ENCODE measurements at places on chromosomes 11 and 22.
A peak's percentile ranks its signal among the peaks of the same experiment; 100 is the strongest.

DNA sequence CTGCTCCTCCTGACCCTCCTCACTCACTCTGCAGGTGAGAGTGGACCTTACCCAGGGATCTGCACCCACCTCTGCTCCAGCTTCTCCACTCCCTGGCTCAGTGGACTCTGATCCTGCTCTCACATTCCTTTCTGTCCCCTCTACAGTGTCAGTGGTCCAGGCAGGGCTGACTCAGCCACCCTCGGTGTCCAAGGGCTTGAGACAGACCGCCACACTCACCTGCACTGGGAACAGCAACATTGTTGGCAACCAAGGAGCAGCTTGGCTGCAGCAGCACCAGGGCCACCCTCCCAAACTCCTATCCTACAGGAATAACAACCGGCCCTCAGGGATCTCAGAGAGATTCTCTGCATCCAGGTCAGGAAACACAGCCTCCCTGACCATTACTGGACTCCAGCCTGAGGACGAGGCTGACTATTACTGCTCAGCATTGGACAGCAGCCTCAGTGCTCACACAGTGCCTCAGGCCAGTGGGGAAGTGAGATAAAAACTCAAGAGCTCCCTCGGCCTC, 29.7 kb upstream of the VPREB1 start:
- no peak for DNase-seq

DNA sequence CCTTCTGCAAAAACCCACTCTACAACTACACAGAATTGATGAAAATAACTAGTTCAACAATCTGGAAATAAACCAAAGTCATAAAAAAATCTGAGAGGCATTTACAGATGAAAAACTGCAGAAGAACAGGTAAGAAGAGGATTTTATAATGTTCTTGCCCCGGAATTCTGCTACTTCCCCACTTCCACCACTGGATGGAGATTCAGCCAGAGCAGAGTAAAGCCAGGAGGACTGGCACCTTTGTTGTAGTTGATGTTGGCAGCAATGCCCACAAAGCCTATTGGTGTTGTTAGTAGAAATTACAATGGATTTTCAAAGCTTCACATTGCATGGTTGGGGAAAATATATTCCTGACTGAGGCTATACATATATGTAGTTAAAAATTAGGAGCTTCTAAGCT, 640.2 kb downstream of the LRRC4C start:
- no peak for DNase-seq

DNA sequence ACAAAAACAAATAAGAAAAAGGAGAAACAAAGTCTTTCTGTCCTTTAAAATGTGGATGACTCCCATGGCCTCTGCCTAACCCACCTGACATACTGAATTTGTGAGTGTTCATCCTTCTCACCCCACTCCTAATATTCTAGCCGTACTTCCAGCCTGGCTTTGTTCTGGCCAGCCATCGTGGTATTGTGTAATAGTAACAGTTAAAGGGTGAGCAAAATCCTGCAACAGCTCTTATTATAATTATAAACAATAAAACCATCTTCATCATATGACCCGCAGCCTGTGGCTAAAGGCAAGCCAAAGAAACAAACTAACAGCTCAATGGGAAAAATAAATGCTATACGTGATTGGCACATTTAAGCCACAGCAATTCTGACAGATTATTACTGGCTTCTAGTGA, 721.6 kb upstream of the TENM4 start:
- no peak for DNase-seq

DNA sequence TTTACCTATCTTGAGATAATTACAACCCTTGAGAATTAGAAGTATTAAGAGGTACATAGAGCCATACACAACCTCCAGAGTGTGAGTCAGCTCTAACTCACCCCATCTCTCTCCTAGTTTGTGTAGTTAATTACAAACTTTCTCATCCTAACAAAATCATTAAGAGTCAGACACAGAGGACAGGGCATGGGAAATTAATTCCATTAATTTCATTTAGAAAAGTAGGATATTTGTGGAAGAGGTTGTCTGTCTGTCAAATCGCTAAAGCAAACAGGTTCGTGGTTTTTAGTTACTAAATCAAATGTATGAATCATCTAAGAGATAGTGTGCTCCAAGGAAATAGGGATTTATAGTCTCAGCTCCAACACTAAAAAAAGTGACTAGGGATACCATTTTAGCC, 1261.4 kb upstream of the TENM4 start:
- no peak for DNase-seq

- DNase-seq = no peak
These were observed 116.2 kb downstream of the NECTIN1 start for GRCh38 chr11:119612814-119613213.

DNA sequence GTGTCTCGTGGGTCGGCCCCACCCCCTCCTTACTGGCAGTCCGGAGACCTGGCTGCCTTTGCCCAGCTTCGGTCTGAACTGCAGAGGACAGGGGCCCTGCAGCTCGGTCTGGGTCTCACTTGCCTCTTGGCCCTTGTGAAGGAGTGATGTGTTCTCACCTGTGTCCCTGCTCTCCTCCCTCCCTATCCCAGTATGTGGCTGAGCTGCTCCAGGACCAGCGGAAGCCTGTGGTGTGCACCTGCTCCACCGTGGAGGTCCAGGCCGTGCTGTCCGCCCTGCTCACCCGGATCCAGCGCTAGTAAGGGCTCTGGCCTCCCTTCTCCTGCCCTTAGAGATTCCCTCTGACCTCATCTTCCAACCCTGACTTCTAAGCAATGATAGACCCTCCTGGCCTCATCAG, 35.7 kb upstream of the RAB1B start:
- DNase-seq = no peak

DNA sequence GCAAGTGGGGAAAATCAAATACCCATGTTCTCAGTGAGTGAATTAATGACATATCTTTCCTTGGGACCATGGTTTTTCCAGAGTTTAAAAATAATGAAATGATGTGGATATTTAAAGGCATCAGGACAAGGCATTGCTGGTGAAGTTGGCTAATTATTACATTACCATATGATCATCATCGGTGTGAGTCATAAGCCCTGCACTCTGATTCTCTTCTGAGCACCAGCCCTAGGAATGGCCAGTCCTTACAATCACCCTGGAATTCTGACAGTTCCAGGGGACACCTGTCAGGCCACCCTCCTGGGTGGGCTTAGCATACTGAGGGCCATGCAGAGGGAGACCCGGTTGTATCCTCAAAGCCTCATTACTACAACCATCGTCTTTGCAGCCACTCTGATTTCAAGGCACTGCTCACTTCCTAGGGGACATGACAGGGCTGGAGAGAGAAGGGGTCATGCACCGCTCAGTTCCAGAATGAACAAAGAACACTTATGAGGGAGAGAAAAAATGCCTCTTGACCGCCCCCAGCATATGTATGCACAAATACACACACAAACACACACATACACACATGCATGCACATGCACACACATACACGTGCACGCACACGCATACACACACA, 365.0 kb downstream of the MIAT start:
- no peak for DNase-seq

GRCh38 chr11:68792400-68792966, 41.2 kb upstream of the TESMIN start:
- DNase-seq = no peak

DNA sequence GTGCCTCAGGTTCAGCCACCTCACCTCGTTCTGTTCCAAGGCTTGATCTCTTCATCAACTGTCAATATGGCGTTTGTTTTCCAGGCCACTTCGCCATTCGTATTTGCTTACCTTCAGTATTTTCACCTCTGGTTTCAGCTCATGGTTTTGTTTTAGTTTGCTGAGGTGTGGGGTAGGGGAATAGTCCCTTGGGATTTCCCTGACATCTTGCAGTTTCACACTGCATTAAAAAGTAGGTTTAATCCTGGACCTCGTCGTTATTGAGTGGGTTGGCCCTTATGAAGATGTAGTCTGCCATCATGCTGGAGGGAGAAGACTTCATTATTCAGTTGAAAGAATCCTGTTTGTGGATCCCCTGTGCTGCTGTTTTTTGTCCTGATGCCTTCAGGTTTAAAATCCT, 46.0 kb downstream of the C11orf91 start:
- DNase-seq = no peak

GRCh38 chr22:41762980-41763779, 37.3 kb upstream of the CCDC134 start:
- DNase-seq = peak; percentile 26

- no peak for DNase-seq
These were observed 93.7 kb downstream of the PRR5L start for GRCh38 chr11:36389811-36390210.

DNA sequence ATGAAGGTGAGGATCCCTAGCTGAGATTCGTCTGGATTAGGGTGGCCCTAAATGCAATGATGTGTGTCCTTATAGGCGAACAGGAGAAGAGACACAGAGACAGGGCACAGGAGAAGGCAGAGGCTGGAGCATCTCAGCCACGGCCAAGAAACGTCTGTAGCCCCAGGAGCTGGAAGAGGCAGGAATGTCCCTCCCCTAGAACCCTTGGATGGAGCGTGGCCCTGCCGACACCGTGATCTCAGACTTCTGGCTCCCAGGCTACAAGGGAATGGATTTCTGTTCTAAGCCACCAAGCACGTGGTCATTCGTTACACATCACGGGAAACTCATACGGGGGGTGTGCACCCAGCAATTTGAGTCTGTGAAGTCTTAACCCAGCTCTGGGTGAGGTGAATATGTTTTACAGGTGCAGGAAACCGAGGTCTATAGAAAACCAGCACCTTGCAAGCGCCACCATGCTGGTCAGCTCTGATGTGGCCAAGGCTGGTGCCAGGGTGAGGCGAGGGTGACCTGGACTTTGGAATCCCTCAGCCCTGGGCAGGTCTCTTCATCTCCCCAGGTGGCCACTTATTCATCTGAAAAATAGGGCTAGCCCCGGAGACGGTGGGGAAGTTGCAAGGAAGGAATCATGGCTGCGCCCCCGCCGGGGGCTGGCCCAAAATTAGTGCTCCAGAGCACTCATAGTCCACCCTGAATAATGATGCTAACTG, 89.5 kb upstream of the FGF3 start:
- DNase-seq = no peak

DNA sequence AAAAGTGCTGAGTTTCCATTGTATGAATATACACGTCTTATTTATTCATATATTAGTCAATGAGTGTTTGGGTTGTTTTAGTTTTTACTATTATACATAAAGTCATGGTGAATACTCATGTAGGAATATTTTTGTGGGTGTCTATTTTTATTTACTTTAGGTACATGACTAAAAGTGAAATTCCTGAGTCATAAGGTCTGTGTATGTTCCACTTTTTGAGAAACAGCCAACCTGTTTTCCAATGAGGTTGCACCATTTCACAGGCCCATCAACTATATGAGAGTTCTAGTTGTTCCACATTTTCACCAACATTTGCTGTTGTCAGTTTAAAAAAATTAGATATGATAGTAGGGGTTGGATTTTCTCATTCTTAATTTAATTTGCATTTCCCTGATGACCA, 6.6 kb upstream of the OR6X1 start:
- DNase-seq = no peak
